Activated CD8-positive, alpha-beta T cell treated with anti-CD3 and anti-CD28 coated beads, Interleukin-2, amount 10 ng/mL, durations not matched to agents 7 days and 5 days (primary cell): ENCODE measurements at places on chromosomes 11 and 22. TPM values are rescaled to one million over a fixed set of nuclear protein-coding genes. Genes with fewer than 3 reads are reported as not detected.

The GAL gene
- total RNA-seq: not detected

The PKDREJ gene
- total RNA-seq: not detected

The SAA2 gene
- total RNA-seq: not detected

The AMPD3 gene
- 12.3 TPM for total RNA-seq

The SWAP70 gene
- total RNA-seq: 13.3 TPM

The C11orf42 gene
- not detected for total RNA-seq

The OR56A1 gene
- total RNA-seq: not detected

The FIBIN gene
- total RNA-seq: not detected

The SMTNL1 gene
- total RNA-seq: not detected

The MS4A8 gene
- total RNA-seq: not detected

The ZC3H7B gene
- 50.8 TPM for total RNA-seq

The CNTF gene
- 2.8 TPM for total RNA-seq

The C11orf91 gene
- not detected for total RNA-seq

The C1QTNF5 gene
- total RNA-seq: not detected

The OR8G5 gene
- total RNA-seq: not detected

The C2CD3 gene
- total RNA-seq: 36.0 TPM

The GNAZ gene
- total RNA-seq: 0.21 TPM

The PDE3B gene
- total RNA-seq: 74.8 TPM

The INSC gene
- total RNA-seq: 0.34 TPM

The FAT3 gene
- not detected for total RNA-seq

The MFRP gene
- total RNA-seq: not detected

The EFCAB6 gene
- total RNA-seq: 0.39 TPM

The UBQLN3 gene
- not detected for total RNA-seq

The C22orf42 gene
- total RNA-seq: not detected

The ACTN3 gene
- total RNA-seq: not detected

The FOSL1 gene
- 2.3 TPM for total RNA-seq

The NCF4 gene
- 44.1 TPM for total RNA-seq

The MUC15 gene
- not detected for total RNA-seq

The GVQW3 gene
- total RNA-seq: 4.0 TPM

The C11orf87 gene
- total RNA-seq: not detected

The SLC22A8 gene
- not detected for total RNA-seq

The VPS11 gene
- 30.8 TPM for total RNA-seq

The UPB1 gene
- 0.31 TPM for total RNA-seq

The CRYBB3 gene
- total RNA-seq: not detected

The RCOR2 gene
- total RNA-seq: 0.60 TPM

The CTNND1 gene
- 6.8 TPM for total RNA-seq

The CLDN5 gene
- total RNA-seq: not detected

The TEX54 gene
- total RNA-seq: not detected

The GRIA4 gene
- total RNA-seq: not detected

The CRYAB gene
- total RNA-seq: not detected

The OR10A2 gene
- total RNA-seq: not detected

The KCTD21 gene
- total RNA-seq: 7.1 TPM
